Cortex of kidney (tissue), 1 donor: ENCODE measurements at places on chromosomes 13 and 19.

DNA sequence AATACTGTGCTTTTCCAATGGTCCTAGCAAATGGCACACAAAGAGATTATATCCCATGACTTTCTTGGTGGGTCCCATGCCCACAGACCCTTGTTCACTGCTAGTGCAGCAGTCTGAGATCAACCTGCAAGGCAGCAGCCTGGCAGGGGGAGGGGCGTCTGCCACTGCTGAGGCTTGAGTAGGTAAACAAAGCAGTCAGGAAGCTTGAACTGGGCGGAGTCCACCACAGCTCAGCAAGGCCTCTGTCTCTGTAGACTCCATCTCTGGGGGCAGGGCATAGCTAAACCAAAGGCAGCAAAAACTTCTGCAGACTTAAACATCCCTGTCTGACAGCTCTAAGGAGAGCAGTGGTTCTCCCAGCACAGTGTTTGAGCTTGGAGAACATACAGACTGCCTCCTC lies 82.9 kb downstream of the ZNF737 start:
- DNase-seq: no peak

DNA sequence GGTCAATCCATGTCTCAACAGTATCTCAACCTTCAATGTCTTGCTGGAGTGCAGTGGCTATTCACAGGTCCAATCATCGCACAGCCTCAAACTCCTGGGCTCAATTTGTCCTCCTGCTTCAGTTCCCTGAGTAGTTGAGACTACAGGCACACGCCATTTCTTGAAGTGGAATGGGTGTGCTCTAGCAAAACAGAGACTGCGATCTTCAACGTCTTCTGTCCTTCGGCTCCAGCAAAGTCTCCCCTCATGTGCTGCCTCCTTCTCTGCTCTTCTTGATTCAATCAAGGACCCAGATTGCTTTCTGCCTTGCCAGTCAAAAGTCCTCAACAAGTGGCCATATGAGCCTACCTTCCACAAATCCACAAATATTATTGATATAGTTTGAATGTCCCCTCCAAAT lies 466.7 kb upstream of the MIR17HG start:
- no peak for DNase-seq

DNA sequence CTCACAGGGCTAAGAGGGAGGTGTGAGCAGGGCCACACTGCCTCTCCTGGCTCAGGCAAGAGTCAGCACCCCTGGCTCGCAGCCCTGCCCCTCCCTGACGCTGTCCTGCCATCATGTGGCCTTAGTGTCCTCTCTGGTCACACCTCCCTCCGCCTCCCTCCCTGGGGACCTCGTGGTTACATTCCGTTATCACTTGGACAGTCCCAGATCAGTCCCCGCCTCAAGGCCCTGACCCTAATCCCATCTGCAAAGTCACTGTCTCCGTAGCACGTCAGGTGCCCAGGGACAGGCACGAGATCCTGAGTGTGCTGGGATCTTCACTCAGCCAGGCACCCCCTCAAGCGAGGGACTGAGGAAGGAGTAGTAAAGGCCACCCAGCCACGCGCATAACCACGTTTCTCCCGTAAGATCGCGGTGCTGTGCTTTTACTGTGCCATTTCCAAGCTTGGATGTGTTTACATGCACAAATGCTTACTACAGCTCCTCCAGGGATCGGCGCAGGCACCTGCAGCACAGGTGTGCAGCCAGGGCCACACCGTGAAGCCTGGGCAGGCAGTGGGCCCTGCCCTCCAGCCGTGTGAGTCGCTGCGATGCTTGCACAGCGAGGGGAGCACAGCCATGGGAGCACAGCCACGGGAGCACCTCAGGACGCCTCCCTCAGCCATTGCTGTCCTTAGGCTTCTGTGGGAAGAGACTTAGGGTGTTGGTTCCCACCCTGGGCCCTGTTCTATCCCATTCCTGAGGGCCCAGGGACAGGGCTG lies 10.7 kb upstream of the TMEM255B start:
- no peak for DNase-seq

DNA sequence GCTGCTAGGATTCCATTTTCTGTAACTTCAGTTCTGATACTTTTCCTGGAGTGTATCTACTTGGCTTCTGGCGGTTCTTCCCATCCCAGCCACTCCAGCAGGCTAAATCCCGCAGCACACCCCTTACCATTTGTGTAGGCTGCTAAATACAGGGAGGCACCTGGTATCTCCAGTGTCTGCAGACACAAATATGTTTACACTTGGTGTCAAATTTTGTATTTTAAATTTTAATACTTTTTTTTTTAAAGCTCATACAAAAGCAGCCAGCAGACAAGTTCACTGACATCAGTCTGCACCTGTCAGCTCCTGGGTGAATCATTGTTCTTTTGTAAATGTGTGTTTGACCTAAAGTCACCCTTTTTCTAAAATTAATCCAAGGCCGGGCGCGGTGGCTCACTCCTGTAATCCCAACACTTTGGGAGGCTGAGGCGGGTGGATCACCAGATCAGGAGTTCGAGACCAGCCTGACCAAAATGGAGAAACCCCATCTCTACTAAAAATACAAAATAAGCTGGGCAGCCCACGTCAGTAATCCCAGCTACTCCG lies 3.4 kb upstream of the ZSCAN4 start:
- no peak for DNase-seq

GRCh38 chr19:46351241-46352041 lies 4.6 kb downstream of the PPP5C start:
- DNase-seq: no peak

DNA sequence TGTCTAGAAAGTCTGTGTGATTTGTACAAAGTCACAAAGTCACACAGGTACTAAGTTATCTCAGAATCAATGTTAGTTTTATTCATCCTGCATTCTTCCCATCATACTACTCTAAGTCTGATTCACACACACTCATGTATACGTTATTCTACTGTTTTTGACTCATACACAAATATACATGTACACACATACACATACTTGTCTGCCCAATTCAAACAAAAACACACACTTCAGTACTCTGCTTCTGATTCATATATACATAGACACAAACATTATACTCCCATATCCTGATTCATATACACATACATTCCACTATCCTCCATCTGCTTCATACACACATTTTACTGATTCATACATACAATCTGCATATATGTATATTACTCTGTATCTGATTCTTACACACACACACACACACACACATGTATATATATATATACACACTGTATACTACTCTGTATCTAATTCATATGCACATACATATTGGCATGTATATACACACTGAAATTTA lies 69.3 kb downstream of the KLF12 start:
- DNase-seq: no peak

DNA sequence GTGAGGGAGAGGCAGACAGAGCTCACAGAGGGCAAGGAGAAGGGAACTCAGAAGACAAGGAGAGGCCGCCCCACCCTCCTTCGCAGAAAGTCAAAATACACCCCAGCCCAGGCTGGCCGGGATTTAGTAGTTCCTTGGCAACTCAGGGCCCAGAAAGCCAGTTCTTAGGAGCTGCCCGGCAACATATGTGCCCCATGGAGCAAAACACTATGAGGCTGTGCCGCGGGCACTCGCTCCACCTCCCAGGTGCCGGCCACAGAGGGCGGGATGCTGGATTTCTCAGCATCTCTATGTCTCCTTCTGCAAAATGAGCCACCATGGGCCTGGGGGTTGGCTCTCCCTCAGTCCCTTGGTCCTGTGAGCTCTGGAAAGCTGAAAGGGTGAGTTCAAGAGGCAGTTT lies 93.8 kb upstream of the CACNA1A start:
- no peak for DNase-seq

DNA sequence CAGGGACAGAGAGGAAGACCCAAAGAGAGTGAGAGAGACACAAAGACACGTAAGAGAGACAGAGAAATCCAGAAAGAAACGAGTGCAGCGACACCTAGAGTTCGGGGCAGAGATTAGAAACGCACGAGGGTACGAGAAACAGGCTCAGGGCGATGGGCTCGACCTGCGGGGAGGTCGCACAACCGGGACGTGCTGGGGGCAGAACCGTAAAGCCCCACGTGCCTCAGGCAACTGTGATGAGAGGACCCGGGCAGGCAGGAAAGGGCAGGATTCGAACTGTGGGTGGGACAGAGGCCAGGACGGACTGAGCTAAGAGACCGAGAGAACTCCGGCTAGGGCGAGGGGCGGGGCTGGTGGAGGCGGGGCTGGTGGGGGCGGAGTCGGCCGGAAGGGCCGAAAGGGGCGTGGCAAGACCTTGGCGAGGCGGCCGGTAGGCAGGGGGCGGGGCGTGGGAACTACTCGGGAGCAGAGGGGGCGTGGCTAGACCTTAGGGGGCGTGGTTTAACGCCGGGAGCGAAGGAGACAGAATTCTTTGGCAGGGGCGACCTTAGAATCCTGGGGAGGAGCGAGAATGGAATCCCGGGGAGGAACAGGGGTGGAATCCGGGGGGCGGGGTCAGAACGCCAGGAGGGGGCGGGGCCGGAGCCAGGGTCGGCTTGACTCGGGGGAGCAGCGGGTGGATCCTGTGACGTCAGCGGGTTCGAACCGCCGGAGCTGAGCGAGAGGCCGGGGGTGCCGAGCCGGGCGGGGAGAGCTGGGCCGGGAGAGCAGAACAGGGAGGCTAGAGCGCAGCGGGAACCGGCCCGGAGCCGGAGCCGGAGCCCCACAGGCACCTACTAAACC lies at the start of gene NECTIN2:
Gene NECTIN2 (plus strand): TSS at position 686 of the 843 bp plus-strand sequence. CDS start 229 bp downstream, outside the sequence.
- DNase-seq: no peak

DNA sequence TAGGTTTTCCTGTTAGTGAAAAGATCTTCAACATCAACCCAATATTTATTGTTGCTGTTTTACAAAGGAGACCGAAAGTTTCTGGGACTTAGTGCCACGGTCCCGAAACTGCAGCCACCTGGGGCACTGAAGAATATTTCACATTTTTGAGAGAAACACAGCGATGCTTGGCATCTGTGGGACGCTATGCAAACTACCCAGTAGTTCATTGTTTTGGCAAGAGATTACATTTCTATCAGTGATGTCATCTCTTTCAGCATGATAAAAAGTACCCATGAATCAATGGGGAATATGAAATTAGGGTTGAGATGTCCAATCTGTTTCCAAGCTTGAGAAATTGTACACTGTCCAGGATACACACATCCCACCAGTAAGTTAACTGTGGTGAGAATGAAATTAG lies 43.9 kb downstream of the TGDS start:
- no peak for DNase-seq

- DNase-seq: no peak
Observed at GRCh38 chr13:28325022-28325421, 169.9 kb downstream of the FLT1 start.

DNA sequence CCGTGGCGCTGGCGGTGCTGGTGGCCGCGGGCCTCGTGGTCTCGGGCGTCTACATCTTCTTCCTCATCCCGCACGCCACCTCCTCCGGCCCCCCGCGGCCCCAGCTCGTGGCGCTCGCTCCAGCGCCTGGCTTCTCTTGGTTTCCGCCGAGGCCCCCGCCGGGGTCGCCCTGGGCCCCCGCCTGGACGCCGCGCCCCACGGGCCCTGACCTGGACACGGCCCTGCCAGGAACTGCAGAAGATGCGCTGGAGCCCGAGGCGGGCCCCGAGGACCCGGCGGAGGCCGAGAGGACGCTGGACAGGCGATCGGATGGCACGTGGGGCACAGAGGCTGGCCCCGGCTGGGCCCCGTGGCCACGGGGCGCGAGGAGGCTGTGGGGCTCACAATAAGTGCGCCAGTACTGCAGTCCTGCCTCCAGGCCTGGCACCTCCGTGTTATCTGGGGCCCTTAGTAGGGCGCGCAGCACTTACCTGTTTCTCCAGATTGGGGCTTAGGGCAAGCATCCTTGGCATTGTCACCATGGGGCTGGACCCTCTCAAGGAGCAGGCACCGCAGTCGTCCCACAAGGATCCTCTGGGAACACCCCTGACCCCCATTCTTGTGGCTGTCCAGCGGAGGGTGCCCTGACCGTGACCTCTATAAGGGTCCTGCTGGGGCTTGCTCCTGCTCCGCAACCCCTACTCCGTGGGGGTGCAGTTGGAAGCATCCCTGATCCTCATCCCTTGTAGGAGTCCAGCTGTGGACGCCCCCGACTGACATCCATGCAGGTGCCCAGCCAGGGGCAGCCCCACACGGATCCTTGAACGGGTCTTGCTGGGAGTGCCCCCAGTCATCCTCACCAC lies 1.5 kb downstream of the RNF225 start:
- DNase-seq: no peak

DNA sequence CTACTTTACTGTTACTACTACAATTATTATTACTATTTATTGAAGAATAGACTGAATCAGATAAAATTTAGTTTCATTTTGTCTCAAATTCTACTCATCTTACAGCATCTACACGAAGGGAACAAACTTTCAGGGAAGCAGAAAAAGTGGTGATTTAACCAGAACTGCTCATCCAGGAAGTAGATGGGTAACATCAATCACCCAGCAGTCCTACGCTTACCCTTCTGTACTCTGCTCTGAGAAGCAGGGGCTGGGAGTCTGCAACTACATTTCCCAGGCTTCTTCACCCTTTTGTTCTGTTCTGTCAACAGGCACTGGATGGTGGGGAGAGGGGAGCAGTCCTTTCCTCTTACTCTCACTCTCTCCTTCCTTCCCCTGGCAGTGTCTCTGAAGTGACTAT lies 31.4 kb upstream of the GGACT start:
- no peak for DNase-seq

- DNase-seq: peak; percentile 55
Observed at GRCh38 chr19:43934985-43935708, at the start of gene ZNF45. TSS of gene ZNF45 (minus strand) at chr19:43935282. CDS start at chr19:43922185, 13,097 bp downstream.

- DNase-seq: no peak
Observed at GRCh38 chr19:46622118-46622446, 2.8 kb downstream of the PTGIR start.

GRCh38 chr13:59409211-59409610 lies 754.5 kb downstream of the DIAPH3 start:
- DNase-seq: no peak

DNA sequence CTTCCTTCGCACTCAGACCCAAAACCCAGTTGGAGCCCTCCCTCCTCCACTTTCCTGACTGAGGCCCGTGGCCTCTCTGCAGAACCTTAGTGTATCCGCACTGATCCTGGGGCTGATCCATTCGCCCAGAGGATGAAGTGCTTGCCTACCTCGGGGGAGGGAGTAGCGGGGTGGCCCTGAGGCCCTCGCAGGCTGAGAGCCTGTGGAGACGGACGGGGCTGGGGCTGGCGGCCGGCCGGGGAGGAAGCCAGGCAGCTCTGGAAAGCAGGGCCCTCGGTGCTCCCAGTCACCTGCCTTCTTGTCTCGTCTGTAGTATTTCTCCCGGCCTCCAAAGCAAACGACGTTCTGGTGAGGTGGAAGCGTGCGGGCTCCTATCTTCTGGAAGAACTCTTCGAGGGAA lies 1.3 kb downstream of the PROZ start:
- no peak for DNase-seq

DNA sequence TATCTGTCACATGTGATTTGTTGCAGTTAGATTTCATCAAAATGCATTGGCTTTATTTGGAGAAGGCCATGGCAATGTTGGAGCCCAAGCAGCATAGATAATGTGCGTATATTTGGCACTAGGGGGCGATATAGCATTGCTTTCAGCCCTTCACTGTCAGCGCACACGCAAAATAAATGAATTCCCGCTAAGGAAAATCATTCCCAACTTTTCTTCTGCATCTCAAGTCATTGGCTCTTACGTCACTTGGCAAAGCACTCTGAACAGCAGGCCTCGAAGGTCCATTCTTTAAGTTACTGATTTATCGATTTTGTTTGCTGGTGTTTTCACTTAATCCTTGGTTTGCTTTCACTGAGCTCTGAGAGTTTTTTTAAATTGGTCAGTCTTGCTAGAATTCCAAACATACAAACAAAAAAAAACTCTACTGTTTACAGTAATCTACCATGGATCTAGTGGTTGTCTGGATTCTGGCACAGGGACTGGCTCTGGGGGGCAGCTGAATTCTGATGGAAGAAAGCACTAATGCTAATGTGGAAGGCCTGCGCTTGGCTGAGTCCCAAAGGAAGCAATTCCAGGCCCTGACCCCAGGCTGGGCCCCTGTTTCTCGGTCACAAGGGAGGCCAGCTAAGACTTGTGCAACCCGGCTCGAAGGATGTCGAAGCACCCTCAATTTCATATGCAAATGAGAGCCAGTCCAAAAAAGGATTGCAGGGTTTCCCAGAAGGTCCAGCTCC lies 97.7 kb upstream of the IPO5 start:
- DNase-seq: no peak
